Activated CD8-positive, alpha-beta T cell treated with anti-CD3 and anti-CD28 coated beads, Interleukin-2, amount 10 ng/mL, durations not matched to agents 7 days and 5 days (primary cell): ENCODE measurements at places on chromosomes 4 and X. TPM values are rescaled to one million over a fixed set of nuclear protein-coding genes. Genes with fewer than 3 reads are reported as not detected.

The ATP6AP2 gene
- total RNA-seq: 62.8 TPM

The NFKB1 gene
- 150 TPM for total RNA-seq

The ARR3 gene
- not detected for total RNA-seq

The FAM47B gene
- total RNA-seq: not detected

The PITX2 gene
- total RNA-seq: not detected

DNA sequence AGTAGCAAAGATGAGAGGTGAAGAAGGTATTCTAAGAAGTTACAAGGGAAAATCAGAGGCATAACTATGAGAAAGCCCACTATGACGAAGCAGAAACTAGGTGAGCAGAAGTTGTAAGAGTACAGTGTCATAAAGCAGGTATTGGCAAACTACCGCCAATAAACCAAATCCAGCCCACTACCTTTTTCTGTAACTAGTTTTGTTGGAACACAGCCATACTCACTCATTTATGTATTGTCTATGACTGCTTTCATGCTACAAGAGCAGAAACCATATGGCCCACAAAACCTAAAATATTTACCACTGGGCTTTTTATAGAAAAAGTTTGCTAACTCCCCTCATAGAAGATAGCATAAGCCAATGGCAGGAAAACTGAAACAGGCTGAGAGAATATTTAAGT, 31.8 kb upstream of the ZCCHC13 start:
- no peak overlapping the region for H3K27ac ChIP-seq
- H3K4me3 ChIP-seq: no peak overlapping the region
- H3K27me3 ChIP-seq: no peaks in the 10 kb centered on the region
- no peaks in the 10 kb centered on the region for H3K4me1 ChIP-seq
- DNase-seq: no peak
- peaks cover 33% of the 10 kb centered on the region for H3K36me3 ChIP-seq

DNA sequence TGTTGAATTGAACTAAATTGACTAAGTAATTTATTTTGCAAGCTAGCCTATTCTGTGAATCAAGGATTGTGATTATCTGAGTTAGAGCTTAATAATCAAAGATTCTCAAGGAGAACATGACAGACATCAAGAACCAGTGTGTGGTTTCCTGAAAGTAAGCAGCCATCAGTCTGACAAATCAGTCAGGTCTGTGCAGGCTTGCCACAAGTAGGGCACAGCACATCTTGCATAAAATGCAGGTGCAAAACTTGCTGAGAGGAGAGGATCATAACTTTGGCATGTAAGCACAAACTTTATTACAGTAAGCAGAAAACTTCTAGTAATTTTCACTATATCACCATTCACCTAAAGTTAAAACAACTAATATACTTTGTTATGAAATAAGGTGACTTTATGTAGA, 22.5 kb downstream of the FAM241A start:
- peak overlapping the region; percentile 21 for H3K27ac ChIP-seq
- H3K4me3 ChIP-seq: no peak overlapping the region
- DNase-seq: peak; percentile 42
- no peaks in the 10 kb centered on the region for H3K27me3 ChIP-seq
- H3K4me1 ChIP-seq: peaks cover 28% of the 10 kb centered on the region

GRCh38 chrX:139563251-139563650, 32.7 kb downstream of the F9 start:
- DNase-seq: no peak
- H3K4me1 ChIP-seq: no peaks in the 10 kb centered on the region
- no peaks in the 10 kb centered on the region for H3K36me3 ChIP-seq
- H3K4me3 ChIP-seq: no peak overlapping the region
- H3K27me3 ChIP-seq: no peaks in the 10 kb centered on the region

DNA sequence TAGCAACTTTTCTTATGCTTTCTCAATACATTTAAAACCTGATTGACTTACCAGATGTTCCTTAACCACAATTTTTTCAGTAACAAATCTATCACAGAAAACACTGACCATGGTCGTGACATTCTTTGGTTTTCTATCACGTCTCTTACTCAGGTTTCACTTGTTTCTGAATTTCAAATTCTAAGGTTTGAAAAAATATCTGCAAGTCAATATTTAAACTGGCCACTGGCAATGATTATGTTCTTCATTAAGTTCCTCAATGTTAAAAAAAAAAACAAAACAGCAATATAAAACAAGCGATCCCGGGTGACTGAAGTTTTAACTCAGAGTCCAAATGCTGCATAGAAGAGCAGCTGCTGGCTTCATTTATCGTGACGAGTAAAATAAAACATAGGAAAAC, 128.9 kb downstream of the RBM47 start:
- no peaks in the 10 kb centered on the region for H3K36me3 ChIP-seq
- no peak for DNase-seq
- no peaks in the 10 kb centered on the region for H3K27me3 ChIP-seq
- no peak overlapping the region for H3K27ac ChIP-seq
- H3K4me3 ChIP-seq: no peak overlapping the region

DNA sequence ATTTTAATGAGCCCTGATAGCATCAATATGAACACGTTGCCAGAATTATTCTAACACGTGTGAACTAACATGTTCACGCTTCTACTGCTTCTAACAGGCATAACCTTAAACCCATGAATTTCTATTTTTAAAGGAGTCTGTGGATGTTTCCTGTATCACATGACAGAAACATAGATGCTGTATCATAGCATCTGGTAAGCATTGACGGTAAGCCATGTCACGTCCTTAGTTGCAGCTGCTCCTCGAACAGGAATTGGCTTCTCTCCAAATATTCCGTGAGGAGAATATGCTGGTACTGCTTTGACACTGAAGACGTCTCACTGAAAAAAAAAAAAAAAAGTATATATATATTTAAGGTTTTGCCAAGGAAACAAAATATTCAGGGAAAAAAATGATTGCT, 105.1 kb upstream of the MXRA5 start:
- no peak overlapping the region for H3K27ac ChIP-seq
- no peaks in the 10 kb centered on the region for H3K4me1 ChIP-seq
- H3K4me3 ChIP-seq: no peak overlapping the region
- H3K36me3 ChIP-seq: no peaks in the 10 kb centered on the region

GRCh38 chrX:11464380-11464779, 171.2 kb downstream of the AMELX start:
- DNase-seq: no peak
- H3K27me3 ChIP-seq: no peaks in the 10 kb centered on the region
- H3K36me3 ChIP-seq: no peaks in the 10 kb centered on the region
- no peak overlapping the region for H3K27ac ChIP-seq
- no peak overlapping the region for H3K4me3 ChIP-seq
- H3K4me1 ChIP-seq: no peaks in the 10 kb centered on the region

DNA sequence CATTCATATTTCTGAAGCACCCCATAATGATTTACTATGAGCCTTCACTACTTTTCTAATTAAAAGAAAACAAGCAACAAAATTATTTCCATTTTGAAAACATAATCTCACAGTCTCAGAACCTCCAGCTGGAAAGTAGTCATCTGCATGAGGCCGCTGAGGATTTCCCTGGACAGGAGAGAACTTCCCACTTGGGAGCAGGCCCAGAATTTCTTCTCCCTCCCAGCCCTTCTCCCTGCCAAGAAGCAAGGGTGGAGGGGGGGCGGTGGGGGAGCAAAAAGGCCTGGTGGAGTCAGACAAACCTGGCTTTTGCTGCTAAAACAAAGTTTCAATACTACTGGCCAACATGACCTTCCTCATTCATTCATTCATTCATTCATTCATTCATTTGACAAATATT, 167.3 kb downstream of the PJA1 start:
- no peaks in the 10 kb centered on the region for H3K4me1 ChIP-seq
- no peak for DNase-seq
- H3K4me3 ChIP-seq: no peak overlapping the region
- no peak overlapping the region for H3K27ac ChIP-seq

GRCh38 chr4:25485104-25485503, 108.0 kb downstream of the ANAPC4 start:
- H3K4me3 ChIP-seq: no peak overlapping the region
- peaks cover 6% of the 10 kb centered on the region for H3K27me3 ChIP-seq
- H3K27ac ChIP-seq: no peak overlapping the region
- no peaks in the 10 kb centered on the region for H3K4me1 ChIP-seq
- no peak for DNase-seq

DNA sequence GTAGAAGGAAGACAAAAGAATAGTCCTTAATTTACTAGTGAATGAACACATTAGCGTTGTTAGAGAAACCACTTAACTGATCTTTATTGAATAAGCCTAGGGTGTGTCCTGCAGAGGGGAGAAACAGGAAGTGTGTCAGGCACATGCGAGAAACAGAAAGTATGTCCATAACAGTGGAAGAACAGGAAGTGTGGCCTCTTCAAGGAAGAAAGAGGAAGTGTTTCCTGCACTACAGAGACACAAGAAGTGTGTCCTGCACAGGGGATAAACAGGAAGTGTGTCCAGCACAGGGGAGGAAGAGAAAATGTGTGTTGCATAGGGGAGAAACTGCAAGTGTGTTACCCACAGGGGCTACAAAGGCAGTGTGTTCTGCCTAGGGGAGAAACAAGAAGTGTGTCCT, 539.6 kb upstream of the PRKX start:
- no peaks in the 10 kb centered on the region for H3K27me3 ChIP-seq
- no peak overlapping the region for H3K4me3 ChIP-seq
- no peak for DNase-seq
- H3K27ac ChIP-seq: peak overlapping the region; percentile 74
- peaks cover 7% of the 10 kb centered on the region for H3K4me1 ChIP-seq
- H3K36me3 ChIP-seq: peaks cover 4% of the 10 kb centered on the region

GRCh38 chrX:123277821-123278220, 93.7 kb downstream of the GRIA3 start:
- H3K27me3 ChIP-seq: no peaks in the 10 kb centered on the region
- H3K36me3 ChIP-seq: no peaks in the 10 kb centered on the region
- DNase-seq: no peak
- no peak overlapping the region for H3K4me3 ChIP-seq
- H3K4me1 ChIP-seq: no peaks in the 10 kb centered on the region

DNA sequence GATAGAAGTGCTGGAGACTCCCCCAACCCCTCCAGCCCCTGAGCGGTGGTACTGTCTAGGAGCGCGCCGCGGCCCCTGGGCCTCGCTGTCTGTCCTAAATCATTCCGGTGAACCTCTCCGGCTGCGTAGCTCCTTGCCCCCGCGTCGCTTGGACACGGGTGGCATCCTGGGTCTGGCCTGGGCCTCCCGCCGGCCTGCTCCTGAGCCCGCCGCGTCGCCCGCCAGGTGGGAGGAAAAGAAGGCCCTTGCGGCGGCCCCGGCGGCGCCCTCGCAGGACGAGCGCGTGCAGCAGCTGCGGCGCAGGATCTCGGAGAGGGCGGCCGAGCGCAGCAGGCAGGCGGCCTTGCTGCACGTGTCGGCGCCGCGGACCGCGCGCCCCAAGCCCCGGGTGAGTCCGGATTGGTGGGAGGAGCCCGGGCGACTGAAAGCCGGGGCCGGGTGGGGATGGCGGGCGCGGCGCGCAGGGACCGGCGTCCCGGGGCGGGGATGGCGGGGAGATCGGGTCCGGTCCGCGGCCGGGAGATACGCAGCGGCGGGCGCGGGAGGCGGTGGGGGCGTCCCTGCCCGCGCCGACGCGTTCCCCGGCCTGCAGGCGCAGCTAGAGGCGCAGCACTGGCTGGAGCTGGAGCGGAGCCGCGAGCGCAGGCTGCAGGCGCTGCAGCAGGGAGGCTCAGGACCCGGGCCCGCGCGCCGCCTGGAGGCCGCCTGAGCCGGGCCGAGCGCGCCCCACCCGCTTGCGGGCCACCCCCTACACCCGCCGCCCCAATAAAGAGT, 6.5 kb upstream of the RNF4 start:
- peaks cover 13% of the 10 kb centered on the region for H3K4me1 ChIP-seq
- H3K27me3 ChIP-seq: peaks cover 17% of the 10 kb centered on the region
- peak overlapping the region; percentile 58 for H3K4me3 ChIP-seq
- peaks cover 2% of the 10 kb centered on the region for H3K36me3 ChIP-seq
- H3K27ac ChIP-seq: no peak overlapping the region

DNA sequence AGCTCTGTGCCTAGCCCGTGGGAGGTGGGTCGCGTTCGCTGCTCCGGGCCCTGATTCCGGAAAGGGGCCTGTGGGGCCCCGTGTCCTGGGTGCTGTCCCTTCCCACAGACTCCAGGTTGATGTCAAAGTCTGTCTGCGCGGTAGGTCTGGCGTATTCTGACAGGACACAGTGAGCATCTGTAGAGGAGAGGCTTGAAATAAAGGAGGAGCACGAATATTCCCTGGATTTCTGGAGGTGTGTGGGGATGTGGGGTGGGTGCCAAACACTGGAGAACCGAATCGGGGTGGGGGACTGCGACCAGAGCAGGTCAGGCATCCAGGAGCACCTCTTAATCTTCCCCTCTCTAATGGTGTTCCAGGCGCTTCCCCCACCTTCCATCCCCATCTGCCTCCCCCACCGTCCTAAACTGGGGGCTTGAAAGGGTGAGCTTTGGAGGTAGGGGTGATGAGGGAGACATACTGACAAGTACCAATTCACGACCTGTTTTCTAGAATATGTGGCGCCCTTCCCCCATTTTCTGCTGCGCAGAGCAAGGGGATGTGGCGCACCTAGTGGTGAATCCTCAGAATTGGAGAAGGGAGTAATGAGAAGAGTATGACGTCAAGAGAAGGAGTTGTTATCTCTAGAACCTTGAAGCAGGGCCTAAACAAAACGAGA, 877 bp downstream of the GPRASP1 start:
- H3K27me3 ChIP-seq: no peaks in the 10 kb centered on the region
- no peaks in the 10 kb centered on the region for H3K36me3 ChIP-seq
- peak; percentile 57 for DNase-seq
- H3K4me3 ChIP-seq: peak overlapping the region; percentile 84
- H3K4me1 ChIP-seq: peaks cover 17% of the 10 kb centered on the region

GRCh38 chr4:127936974-127937373, 28.0 kb downstream of the MFSD8 start:
- H3K4me3 ChIP-seq: no peak overlapping the region
- H3K36me3 ChIP-seq: peaks cover 13% of the 10 kb centered on the region
- DNase-seq: no peak
- H3K27me3 ChIP-seq: no peaks in the 10 kb centered on the region
- no peaks in the 10 kb centered on the region for H3K4me1 ChIP-seq
- H3K27ac ChIP-seq: no peak overlapping the region

DNA sequence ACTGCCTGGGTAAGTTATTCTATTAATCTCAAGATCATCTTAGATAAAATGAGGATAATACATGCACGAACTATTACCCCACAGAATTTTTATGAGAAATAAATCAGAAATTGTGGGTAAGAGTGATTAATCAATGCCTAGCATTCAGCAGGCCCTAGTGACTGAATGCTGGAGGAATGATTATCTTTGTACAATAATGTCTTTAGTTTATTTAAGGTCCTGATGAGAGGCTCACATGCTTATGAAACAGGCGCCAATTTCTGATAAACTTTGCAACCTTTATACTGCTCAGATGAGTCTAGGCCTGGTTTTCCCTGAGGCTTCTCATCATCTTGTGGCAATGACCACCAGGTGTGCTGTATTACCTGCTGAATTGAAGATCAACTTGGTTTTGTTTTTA, 27.8 kb upstream of the BMP2K start:
- no peak overlapping the region for H3K4me3 ChIP-seq
- no peaks in the 10 kb centered on the region for H3K36me3 ChIP-seq
- no peak overlapping the region for H3K27ac ChIP-seq

- no peak overlapping the region for H3K27ac ChIP-seq
- DNase-seq: no peak
- H3K36me3 ChIP-seq: no peaks in the 10 kb centered on the region
- H3K4me1 ChIP-seq: no peaks in the 10 kb centered on the region
- no peaks in the 10 kb centered on the region for H3K27me3 ChIP-seq
- H3K4me3 ChIP-seq: no peak overlapping the region
These were observed 146.8 kb upstream of the PJA1 start for GRCh38 chrX:69311936-69312670.
